Prostate gland (tissue), 2 donors: ENCODE measurements at places on chromosomes 3 and 15.

DNA sequence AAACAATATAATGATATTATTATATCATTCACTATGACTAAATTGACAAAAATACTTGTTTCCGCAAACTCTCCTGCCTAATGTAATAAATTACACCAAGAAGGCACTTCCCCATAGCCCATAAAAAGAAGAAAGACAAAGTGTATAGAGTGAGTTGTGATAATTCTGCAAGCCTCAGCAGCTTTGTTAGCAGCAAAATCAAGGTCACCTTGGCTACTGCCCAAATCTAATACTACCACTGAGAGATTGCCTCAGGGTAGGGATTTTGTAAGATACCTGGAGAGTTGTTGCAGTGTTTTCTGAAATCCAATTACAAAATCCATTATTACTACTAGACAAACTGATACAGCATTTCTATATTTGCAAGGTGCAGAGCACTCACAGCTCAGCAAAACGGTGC, 503.5 kb downstream of the FGF12 start:
- DNase-seq, result no peak

DNA sequence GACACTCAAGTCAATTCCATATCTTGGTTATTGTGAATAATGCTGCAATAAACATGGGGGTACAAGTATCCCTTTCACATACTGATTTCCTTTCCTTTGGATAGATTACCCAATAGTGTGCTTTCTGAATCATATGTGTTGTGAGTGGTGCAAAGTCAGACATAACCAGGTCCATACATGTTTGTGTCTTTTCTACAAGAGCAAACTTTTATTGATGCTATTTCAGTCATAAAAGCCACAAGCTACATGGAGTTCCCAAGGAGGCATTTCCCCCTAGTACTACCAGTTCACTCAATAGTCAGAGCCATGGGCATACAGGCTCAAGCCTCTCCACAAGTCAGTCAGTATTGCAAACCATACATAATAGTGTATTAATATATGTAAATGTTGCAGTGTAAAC, 10.1 kb downstream of the CEP63 start:
- no peak for DNase-seq

DNA sequence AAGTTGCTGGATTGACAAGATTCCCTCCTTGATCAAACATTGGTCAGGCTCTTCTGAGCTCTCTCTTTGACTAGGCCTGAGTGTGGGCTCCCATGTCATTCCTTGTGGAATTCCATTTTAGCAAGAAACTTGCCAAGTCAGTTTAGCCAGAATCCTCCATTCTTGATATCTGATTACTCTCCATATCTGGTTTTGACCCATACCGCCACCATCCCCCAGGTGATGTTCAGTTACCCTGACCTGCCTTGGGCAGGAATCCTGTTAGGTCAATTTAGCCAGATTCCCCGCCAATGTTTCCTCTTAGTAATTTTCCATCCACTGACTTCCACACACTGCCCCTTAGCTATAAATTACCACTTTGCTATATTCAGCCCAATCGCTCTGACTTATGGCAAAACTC, 1.0 kb upstream of the PCCB start:
- no peak for DNase-seq

- no peak for DNase-seq
These were observed 305.1 kb downstream of the IGSF11 start for GRCh38 chr3:118729546-118729945.

GRCh38 chr3:77288348-77288747, 248.4 kb downstream of the ROBO2 start:
- no peak for DNase-seq

DNA sequence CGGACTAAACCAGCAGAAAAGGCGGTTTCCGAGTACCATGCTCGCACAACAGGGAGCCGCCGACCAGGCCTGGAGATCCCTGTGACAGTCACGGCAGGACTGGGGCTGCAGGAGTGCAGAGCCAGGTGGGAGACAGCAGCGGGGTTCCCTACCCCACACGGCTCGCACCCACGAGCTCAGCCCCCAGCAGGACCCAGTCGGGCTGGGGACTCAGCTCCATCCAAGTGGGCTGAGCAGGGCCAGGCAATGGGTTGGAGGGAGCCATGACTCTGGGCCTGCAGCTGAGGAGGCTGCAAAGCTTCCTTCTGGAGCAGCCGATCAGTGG, 15.8 kb downstream of the XXYLT1 start:
- DNase-seq, result no peak

DNA sequence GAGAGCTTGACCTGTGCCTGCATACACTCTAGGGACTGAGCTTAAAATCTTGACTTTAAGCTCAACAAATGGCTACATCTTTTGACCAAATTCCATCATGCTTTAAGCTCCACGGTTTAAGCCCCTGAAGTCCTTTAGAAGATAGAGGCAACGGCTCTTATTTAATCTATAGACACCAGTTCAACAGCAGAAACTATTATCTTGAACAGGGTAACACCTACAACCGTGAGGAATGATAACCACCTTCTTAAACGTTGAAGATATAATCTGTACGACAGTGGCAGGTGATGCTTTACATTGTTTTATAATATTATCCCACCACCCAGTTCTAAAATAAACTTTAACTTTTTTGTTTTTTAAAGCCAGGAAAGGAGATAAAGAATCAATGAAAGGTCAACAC, 1007.8 kb downstream of the FHIT start:
- DNase-seq, result no peak

DNA sequence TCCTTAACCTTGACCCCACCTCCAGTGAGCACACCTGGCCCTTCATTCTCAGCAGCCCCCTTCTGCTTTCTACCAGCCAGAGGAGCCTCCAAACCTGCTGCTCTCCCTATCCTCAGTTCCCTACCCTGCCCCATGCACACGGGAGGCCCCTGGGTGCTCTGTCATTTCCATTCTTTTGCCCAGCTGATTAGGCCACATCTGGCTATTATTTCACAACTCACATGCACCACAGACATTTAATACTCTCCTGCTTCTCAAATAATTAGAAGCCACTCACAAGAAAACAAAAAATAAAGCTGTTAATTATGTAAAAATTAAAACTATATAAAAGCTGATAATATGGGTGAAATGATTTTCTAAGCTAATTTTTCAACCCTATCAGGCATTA, 50.7 kb downstream of the MYLK start:
- DNase-seq, result no peak

- no peak for DNase-seq
These were observed 10.4 kb upstream of the POLR2M start for GRCh38 chr15:57696146-57696545.

- no peak for DNase-seq
These were observed 246.5 kb downstream of the TBL1XR1 start for GRCh38 chr3:176950743-176951142.

DNA sequence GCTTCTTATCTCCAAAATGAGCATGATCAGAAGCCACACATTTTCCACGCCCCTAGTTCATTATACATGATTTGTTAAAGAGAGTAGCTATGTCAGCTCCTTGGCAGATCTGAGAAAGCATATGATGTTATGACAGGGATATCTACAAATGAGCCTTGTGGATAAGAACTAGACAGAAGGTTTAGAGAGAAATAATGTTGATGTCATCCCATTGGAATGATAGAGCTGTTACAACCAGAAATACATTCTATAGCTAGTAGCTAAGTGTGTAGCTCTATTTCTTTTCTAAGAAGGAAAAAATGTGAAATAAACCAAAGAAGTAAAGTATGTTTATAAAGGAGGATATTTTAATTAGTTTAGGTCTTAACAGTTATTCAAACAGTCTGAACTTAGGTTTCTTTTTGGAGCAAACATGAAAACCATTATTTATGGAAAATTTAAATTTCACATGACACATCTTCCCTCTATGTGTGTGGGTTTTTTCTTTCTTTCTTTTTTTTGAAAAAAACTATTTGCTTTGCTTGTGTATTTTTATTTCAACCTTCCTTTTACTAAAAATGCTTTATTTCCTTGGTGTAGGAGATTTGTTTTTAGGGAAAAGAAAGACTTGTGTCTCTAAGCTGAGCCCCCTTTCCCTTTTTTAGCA, 167.7 kb downstream of the GHSR start:
- DNase-seq, result no peak

DNA sequence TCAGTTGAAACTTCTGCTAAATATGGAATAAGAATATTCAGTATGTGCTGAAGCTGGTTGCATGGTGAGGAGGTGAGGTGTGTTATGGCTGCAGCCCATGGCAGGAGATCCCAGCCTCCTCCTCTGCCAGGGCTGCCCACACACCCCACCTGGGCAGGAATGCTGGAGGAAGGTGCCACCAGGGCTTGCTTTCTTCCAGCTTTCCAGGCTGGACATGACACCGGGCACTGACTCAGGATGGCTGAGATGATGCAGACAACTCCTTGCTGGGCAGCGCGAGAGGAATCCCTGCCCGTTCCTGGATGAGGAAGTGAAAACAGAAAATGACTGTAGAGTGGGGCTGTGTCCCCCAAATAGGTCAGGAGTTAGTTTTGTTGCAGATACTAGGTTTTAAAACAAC, 14.1 kb downstream of the GABRG3 start:
- DNase-seq, result no peak

DNA sequence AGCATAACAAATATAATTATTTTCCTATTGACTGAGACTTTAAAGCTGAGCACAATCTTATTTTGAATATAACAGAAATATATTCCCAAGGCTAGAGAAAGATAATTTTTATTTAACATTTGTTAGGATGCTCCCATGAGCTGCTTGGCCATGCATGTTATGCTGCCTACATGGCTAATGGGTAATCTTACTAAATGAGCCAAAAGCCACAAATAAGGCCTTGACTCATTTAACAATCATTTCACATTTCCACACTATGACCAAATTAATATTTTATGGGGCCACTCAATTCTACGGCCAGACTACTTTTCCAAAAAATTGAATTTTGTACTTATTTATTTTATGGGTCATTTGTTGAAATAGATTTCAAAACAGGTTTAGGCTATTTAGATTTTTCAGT, 141.7 kb downstream of the MEIS2 start:
- DNase-seq, result no peak
